ENCODE measurements at places on chromosomes 3 and 15.

- no peak for DNase-seq
Measured at GRCh38 chr15:31297575-31298456, 28.8 kb upstream of the KLF13 start.

- DNase-seq = no peak
Measured at GRCh38 chr3:34008191-34008590, 209.8 kb downstream of the PDCD6IP start.

DNA sequence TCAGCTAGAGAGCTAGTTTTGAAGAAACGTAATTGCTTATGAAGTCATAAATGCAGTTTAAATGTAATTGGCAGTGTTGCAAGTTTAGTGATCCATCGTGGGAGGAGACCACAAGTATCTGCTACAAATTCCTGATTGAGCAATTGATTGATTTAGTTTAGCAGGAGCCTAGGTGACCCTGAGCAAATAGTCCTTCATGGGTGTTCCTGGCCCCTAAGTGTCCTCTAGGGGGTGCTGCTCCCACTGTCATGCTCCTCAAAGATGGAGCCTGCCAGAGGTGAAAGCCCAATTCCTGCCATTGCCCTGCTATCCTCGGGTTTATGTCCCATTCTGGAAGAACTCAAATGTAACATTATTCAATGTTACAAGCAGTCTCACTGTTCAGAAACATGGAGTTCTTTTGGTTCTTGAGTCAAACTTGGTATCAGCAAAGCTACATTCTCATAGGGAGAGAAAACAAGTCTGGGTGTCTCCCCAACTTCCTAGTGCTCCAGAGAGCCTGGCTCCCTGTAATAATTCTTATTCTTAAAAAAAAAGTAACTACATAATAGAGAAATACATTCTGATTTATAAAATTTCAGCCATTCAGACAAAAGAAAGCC, 29.8 kb upstream of the SENP5 start:
- DNase-seq = peak; percentile 14

DNA sequence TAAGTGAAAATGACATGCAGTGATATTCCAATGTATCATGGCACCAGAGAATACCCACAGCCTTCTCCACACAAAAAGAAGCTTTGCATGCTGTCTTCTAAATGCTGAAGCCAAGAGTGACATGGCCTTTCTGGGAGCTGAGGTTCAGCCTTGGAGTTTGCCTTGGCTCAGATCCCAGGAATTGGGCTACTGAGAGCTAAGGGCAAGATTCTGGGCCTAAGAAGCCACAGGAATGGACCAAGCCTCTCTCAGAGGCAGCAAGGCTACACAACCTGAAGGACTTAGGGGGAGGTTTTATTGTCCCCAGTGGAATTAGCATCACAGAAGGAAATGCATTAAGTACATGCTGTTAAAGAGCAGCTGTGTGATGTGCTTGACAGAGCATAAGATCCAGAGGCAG, 1078.5 kb downstream of the TUSC7 start:
- DNase-seq = peak; percentile 11

DNA sequence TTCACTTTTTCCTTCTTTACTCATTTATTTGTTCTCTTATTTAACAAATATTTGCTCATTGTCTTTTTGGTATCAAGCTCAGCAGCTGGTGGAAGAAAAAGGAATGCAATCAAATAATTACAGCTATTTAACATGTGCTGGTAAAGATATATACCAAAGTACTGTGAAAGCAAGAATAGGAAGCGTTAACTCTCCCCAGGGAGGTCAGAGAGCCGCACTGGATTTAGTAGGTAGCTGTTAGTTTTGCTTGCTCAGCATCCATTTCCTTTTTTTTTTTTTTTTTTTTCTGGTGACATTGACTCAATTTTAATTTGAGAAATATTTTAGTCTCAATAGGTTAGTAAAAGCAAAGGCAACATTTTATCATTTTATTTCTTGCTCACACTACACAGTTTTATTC, 308.5 kb upstream of the MDFIC2 start:
- no peak for DNase-seq

- no peak for DNase-seq
Measured at GRCh38 chr3:10941972-10942371, 50.6 kb upstream of the SLC6A1 start.

GRCh38 chr15:57727031-57727430, 20.5 kb downstream of the POLR2M start:
- no peak for DNase-seq

DNA sequence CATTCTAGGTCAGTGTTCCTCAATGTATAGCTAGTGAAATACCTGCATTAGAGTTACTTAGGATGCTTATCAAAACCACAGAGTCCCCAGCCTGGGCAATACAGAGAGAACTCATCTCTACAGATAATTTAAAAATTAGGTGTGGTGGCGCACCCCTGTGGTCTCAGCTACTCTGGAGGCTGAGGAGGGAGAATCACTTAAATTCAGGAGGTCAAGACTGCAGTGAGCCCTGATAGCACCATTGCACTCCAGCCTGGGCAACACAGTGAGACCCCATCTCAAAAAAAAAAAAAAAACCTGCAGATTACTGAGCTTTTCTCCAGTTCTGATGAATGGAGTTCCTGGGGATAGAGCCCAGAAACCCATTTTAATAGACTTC, 10.1 kb upstream of the MINDY2 start:
- DNase-seq = no peak

- no peak for DNase-seq
Measured at GRCh38 chr3:13111173-13111872, 38.1 kb upstream of the IQSEC1 start.

DNA sequence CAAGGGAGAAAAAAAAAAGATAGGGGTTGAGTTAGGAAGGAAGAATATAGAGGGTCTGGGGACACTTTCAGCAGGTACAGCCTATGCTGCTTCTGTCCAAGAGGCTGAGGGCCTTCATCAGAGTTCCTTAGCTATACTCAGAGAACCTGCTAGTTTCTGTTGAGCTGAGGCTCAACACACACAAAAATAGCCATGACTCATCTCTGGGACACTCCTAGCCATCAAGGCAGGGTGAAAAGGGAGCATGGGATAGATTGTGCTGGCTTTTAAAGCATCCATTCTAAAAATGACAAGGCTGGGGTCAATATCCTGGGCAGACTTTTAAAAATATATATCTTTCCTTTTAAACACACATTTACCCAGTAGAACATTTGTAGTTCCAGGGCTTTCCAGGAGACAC, 2.8 kb upstream of the RTP2 start:
- DNase-seq = no peak

GRCh38 chr3:34212656-34213055, 414.2 kb downstream of the PDCD6IP start:
- DNase-seq = no peak

DNA sequence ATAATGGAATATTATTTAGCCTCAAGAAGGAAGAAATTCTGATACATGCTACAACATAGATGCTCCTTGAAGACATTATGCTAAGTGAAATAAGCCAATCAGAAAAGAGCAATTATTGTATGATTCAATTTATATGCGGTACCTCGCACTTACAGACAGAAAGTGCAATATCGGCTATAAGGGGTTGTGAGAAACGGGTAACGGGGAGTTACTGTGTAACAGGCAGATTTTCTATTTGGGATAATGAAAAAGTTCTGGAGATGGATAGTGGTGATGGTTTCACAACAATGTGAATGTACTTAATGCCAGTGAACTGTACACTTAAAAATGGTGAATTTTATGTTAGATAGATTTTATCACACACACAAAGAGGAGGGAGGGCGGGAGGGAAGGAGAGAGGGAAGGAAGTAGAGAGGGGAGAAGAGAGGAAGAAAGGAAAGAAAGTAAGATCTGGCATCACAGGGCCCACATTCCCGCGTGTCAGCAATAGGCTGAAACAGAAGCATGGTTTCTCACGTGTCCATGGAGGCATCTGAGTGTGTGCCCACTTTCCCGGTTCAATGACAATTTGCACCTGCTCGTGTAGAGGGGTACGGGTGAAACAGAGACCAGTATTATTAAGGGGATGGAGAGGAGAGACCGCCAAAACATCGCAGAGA, 700 bp upstream of the BLM start:
- DNase-seq = no peak

All from hindlimb muscle (tissue), 1 donor.